Activated T-helper 1 cell treated with Interleukin-2 at 50 U/mL for 16 hours (primary cell): ENCODE measurements at places on chromosomes 11 and 22.
A peak's percentile ranks its signal among the peaks of the same experiment; 100 is the strongest.

GRCh38 chr22:17164392-17165024 lies 5.4 kb upstream of the HDHD5 start:
- no peak for DNase-seq

GRCh38 chr22:38304526-38304925 lies 12.7 kb downstream of the CSNK1E start:
- no peak for DNase-seq

DNA sequence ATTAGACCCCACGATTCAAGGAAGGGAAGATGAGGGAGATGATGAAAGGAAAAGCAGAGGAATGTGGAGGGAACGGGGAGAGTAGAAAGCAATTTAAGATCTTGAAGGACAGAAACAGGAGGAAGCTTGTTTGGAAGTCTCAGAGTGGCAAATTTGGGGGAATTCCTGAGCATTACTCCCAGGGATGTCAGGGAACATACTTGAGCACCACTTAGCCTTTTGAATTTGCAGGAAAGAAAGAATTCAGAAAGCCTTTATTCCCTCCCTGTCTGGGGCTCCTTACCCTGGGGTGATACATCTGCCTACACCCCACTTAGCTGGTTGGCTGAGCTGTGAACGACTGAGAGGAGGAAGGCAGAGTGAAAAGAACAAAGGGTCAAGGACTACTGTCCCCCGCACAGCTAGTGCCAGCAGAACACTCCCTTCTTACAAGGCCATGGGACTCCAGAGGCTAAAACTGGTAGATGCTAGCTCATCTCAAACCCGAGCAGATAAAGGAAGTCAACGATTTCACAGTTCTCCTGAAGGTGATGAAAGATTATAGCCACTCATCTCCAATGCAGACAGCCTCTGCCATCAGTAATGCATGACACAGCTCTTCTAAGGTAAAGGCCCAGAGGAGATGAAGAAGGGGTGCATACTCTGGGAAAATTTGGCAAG lies 84.0 kb upstream of the AKIP1 start:
- DNase-seq, result no peak

- DNase-seq, result no peak
These were observed 43.2 kb upstream of the ME3 start for GRCh38 chr11:86715611-86716010.

DNA sequence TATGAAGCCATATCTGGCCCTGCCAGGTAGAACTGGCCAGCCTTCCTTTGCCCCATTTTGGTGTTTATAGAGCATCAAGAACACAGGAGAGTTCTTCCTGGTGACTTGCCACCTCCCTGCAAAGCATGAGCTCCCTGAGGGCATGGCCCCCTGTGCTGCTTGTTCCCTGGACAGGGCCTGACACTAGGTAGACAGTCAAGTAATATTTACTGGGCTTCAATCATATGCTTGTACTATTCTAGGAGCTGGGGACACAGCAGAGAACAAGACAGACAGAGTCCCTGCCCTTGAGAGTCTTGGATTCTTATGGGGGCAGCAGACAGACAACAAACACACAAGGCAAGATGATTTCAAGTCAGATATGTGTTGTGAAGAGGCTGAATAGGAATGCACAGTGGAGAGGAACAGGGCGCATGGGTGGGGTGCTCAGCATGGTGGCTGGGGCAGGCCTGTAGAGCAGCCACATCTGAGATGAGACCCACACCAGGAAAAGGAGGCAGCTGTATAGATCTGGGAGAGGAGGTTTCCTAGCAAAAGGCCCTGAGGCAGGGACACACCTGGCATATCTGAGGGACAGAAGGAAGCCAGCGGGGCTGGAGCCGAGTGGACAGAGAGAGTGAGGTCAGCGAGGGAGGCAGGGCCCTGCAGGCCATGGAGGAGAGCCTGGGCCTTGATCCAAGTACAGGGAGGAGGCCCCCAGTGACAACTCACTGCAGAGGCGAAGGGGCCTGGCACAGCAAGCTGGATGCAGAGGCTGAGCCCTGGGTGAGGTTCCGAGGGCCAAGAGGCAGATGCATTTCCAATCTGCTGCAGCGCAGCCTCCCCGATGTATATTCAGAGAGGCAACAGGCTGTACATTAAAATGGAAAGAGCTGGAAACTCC lies 10.2 kb upstream of the CBX6 start:
- DNase-seq, result no peak

DNA sequence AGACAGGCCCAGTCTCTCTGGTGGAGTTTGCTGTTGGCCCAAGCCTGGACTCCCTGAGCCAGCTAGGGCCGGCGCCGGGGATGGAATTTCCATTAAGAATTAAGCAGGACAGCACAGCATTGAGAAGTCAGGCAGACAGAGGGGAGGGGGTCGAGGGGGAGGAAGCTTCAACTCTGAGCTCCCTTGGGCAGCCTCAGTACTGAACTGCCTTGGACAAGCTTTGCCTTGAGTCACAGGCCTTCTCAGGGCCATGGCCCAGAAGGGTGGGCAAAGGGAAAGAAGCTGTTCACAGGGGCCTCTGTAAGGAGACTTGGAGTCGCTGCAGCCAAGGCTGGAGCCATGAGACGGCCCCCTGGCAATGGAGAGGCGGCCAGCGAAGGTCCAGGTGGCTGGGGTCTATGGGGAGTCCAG lies 2.6 kb upstream of the INSC start:
- DNase-seq, result no peak

DNA sequence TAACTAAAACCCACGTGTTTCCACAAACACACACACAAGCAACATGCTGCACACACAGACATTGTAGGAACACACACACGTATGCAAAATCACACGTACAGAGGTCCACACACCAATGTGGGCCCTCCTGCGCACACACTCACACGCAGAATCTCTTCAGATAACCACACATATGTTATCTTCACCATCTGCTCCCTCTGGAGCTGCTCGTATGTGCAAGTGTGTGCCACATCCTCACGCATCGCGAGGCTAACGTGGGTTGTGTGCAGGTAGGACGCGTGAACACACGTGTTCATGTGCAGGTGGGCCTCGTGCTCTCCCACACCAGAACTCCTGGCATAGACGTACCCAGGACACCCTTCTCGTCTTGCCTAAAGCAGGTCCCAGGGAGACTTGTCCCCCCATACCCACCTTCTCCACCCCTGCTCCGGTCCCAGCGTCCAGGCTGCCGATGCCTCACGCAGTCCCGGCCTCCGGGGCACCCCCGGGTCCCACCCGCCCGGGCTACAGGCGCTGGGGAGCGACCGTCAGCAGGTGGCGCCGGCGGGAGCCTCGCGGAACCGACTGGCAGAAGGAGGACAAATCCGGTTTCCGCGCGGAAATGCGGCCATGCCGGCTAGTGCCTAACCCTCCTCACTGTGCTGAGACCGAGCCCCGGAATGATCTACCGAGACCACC lies 10.3 kb upstream of the IGSF9B start:
- peak; percentile 61 for DNase-seq

DNA sequence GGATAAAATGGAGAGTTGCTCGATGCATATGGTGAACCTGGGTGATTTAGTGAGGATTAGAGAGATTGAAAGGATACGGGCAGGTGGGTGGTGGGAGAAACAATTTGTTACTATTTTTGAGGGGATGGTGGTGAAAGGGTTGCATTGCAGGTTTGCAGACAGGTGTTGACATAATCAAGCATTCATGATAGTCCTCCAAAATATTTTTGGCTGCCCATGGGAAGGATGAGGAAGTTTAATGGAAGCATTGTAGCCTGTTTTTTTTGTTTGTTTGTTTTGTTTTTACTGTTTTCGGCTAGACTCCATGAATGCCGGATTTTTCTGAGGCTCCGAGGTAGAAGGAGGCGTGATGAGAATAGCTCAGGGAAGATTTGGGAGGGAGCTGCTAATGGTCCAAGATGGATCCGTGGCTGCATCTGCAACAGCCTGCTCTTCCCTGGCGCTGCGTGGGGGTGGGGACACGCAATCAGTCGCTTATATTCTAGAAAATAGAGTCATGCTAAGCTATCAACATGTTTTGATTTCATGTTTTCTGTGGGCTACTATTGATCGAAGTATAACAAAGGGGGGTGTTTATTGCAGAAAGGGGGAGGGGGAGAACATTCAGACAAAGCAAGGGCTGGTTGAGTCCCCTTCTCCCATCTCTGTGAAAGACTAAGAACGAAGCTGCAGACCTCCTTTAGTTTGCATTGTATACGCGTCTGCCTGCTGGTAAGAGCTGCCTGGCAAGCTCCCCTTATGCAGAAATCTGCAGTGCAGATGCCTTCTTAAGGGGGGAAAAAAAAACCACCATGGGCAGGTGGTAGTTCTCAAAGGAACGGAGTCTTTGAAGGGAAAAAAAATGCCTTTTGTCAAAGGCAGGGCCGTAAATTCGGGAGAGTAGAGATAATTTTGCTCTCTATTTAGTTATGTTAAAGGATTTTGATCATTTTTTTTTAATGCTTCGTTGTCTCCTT lies 1.0 kb downstream of the RTN3 start:
- no peak for DNase-seq

DNA sequence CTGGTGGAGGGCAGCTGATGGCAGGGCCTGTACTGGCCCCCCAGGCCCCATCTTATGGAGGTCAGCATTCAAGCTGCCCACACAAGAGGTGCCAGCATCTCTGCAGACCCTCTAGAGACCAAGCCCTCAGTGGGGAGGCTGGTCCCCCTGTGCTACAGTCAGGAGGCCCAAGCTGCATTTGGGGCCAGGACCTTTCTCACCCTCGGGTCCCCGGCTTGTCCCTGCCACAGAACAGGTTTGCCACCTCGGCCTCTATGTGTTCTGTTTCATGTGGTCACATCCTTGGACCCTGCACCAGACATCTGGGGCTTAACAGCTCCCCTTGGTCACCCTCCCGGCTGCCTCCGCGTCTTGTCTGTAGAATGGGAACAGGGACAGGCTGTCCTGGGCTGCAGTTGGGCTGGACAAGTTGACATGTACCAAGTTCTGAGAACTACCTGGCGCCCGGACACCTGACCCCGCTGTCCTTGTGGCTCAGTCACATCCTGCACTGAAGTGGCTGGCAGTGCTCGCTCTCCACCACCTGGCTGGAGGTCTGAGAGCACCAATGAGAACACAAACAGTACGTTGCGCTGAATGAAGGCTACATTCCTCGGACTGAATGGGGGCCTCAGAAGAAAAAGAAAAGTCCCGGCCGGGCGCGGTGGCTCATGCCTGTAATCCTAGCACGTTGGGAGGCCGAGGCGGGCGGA lies 2.7 kb upstream of the PLXNB2 start:
- no peak for DNase-seq

DNA sequence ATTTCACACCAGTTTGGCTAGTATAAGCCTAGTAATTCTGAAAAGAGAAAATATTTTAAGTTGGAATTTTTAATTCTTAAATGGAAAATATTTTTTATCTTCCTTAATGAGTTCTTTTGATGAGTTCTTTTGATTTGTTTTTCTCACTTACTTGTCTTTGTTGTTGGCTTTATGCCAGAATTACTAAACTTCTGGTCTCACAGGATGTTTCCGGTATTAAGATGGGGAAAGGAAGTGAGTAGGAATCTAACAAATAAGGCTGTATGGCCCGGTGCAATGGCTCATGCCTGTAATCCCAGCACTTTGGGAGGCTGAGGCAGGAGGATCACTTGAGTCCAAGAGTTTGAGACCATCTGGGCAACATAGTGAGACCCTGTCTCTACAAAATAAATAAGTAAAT lies 106.4 kb downstream of the ARHGAP42 start:
- DNase-seq, result no peak

GRCh38 chr22:50242406-50242949 lies 2.3 kb downstream of the TUBGCP6 start:
- DNase-seq, result no peak

GRCh38 chr22:23302171-23303002 lies 122.1 kb downstream of the BCR start:
- no peak for DNase-seq

DNA sequence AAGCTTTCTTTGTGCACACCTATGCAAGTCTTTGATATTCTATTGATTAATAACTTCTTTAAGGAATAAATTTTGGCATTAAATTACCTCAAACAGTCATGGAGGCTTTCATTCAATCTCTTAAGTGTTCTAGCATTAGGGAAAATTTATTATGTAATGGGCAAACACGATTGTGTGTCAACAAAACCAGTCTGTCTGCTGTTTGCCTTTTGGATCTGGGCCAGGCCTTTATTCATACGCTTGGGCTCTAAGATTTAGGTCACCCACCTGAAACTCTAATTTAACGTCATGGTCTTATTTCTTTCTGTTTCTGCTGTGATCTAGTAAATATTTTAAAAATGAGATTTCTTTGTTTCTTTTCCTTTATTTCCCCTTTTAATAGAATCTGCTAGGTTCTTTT lies 1270.6 kb downstream of the LRRC4C start:
- DNase-seq, result no peak

DNA sequence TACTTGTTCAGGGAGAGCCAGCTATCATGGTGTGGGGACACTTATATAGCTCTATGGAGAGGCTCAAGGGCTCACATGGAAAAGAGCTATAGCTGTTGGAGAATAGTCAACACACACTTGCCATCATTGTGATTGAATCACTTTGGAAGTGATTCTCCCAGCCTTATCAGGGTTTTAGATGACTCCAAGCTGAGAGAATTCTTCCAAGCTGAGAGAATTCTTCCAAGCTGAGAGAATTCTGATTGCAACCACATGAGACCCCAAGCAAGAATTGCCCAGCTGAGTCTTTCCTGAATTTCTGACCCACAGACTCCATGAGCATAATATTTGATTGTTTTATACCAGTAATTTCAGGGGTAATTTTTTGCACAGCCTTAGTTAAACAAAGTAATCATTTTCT lies 1318.3 kb upstream of the RAG2 start:
- DNase-seq, result no peak

GRCh38 chr11:24609192-24610119 lies 112.6 kb downstream of the LUZP2 start:
- no peak for DNase-seq

DNA sequence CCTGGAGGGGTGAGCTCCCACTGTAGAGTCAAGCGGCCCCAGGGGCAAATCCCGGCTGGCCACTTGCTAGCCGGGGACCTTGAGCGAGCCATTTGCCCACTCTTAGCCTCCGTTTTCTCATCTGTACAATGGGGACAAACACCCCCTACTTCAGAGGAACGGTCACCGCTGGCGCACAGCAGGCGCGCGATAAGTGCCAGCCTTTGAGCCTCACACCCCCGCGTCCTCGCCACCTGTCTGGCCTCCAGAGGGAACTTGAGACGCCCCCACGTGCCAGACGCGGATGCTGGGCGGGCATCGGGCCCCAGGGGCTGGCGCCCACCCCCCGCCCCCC lies 72.6 kb upstream of the TCF20 start:
- DNase-seq, result no peak

- no peak for DNase-seq
These were observed 5.0 kb downstream of the EED start for GRCh38 chr11:86249307-86250098.

GRCh38 chr11:57345555-57346211 lies 7.5 kb downstream of the P2RX3 start:
- DNase-seq, result peak; percentile 43

DNA sequence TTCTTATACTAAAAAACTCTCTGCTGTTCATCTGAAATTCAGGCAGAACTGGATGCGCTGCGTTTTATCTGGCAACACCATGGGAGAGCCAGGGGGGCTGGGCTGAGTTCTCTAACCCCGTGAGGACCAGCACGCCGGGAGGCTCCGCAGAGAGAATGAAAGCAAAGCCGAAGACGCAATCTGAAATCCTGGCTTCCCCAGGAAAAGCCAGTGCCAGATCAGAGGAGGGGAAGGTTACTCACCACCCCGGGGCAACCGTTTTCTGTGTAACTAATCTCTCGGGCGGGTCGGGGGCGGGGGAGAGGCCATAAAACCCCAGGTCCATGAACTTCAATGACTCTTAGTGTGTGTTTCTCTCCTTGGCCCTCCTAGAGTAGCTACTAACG lies 99.4 kb downstream of the SHANK2 start:
- DNase-seq, result no peak
